ENCODE measurements at places on chromosomes 7 and 10.

DNA sequence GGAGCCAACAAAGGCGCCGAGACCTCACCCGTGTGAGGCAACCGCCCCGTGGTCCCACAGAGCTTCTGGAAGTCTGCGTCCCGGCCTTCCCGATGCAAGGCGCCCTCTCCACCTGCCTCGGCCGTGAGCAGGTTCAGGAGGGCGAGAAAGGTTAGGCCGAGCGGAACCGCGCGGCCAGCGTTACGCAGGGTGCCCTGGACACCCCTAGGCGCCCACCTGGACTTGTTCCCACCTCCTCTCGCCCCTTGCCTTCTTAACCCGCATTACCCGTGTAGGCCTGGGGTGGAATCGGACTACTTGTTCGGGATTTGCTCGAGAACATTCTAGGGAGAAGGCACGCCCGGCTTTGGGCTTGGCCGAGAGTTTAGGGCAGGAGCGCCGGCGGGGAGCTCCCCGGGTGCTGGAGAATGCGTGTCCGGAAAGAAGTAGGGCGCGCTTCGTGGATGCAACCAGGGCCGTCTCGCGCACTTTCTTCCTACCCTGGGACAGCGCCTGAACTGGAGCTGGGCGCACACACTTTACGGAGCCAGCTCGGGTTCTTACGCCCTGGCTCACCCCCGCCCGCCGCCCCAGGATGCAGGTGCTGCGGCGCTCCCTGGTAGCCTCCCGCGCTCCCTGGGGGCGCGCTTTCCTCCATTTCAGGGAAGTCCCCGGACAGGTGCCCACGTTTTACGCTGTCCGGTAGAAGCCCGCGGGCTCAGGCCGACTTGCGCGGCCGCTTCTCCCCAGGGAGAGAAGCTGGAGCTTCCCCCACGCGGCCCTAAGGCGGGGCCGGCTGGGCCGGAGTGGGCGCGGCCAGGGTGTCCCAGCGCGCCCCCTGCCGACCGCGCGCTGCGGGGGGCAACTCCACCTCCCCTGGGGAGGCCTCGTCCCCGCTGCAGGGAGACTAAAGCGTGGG, 74.5 kb downstream of the INSIG1 start:
- no peak for DNase-seq

DNA sequence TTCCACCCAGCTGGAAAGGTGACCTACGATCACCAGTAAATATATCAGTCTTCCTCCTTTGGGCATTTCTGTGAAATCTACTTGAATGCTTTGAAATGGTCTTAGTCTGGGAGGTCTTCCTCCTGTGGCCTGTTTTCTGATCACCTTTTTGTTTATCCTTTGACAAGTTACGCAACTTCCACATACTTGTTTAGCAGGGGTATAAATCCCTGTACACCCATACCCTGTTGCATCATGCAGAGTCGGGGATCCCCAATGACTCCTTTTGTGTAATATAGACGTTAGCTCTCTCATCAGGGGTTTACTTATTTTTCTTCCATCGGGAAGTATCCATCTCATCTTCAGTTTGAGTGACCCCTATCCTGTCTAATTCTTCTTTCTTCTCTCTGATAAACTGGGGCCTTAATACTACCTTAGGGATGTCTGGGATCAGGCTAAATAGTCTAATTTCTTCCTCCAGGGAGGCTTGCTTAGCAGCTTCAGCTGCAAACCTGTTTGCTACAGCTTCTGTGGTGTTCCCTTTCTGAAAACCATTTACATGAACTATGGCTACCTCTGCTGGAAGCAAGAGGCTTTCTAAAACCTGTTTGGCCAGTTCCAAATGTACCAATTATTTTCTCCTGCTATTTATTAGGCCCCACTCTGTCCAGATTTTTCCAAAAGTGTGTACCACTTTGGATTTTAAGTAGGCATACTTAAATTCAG, 25.8 kb downstream of the MAPK8 start:
- no peak for DNase-seq

DNA sequence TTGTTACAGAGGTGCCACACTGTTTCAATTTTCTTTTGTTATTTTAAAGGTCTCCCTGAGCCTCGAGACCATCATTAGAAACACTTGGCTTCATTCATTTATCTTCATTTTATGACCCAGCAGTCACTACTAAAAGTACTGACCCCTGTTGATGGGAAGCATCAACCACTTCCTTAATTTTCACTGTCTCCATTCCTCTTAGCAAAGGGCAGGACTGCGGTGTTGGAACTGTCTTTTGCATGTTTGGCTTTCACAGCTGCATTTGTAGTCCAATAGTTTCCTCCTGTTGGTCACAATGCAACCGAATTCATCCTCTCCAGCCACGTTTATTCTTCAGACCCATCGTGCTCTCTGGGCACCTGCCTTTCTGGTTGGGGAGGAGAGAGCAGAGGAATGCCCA, 46.7 kb upstream of the PDZD8 start:
- DNase-seq: no peak

DNA sequence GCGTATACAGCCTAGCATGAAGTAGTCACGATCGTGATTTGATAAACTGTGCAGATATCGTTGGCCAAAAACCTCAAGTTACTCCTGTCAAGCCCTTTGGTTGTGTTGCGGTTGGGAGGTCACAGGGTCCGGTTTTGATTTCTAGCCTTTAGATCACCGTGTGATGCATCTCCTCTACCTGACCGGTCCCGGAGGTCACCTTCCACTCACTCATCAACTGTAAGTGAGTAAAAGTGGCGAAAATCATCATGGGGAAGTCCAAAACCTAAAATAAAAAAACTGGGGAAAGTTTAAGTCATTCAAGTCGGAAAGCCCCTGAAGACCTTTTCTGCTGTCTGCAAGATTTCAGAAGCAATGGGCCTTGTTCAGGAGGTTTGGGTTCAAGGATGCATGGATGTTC, 62.8 kb downstream of the ADARB2 start:
- DNase-seq: no peak

GRCh38 chr7:39811161-39811614, 138.9 kb upstream of the CDK13 start:
- DNase-seq: no peak

GRCh38 chr7:142711746-142712616, 37.3 kb upstream of the PRSS1 start:
- no peak for DNase-seq

DNA sequence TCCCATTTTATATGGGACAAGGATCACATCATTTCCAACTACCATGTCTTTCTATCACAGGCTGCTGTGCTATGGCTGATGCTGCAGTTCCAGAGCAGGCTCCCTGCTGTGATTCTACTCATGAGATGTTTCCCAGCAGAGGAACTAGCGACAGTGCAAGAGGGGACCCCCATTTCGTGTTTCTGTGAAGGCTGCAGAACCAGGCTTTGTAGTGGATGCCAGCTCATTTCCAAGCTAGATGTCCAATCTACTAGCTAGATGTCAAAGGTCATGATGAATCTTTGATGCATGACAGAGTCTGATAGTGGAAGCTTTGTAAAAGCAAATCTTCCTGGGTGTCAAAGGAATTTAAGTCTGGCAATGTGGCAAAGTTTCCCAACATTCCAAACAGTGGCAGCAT, 21.2 kb upstream of the MYO3A start:
- DNase-seq: no peak

GRCh38 chr10:112826018-112826697, 123.9 kb upstream of the TCF7L2 start:
- no peak for DNase-seq

GRCh38 chr7:21146642-21147423, 281.1 kb upstream of the SP4 start:
- DNase-seq: no peak

DNA sequence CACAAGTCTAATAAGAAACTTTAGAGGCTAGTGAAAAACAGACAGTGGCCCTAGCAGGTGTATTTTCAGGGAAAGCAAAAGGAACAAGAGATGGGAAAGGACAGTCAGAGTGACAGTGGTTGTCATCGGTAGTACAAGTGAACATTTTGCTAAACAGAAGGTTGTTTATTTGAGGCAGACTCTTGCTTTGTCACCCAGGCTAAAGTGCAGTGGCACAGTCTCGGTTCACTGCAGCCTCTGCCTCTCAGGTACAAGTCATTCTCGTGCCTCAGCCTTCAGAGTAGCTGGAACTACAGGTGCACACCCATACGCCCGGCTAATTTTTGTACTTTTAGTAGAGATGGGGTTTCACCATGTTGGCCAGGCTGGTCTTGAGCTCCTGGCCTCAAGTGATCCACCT, 195.8 kb downstream of the RELN start:
- DNase-seq: no peak

DNA sequence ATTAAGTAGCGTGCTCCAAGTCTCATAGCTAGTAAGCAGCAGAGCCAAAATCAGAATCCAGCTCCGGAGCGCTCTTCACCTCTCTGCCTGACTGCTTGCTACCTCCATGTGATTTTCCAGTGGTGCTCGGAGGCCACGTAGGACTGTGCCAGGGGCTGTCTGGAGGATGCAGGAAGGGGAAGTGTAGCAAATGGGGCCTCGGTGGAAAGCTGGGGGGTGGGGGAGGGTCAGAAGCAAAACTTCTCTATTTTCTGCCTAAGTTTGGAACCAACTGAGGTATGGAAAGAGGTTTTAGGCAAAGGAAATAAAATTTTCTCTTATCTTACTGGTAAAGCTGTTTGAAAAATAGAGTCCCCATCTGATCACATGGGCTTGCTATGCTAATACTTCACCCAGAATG, 108.7 kb downstream of the TBXAS1 start:
- no peak for DNase-seq

GRCh38 chr7:130231792-130232191, 24.1 kb downstream of the SSMEM1 start:
- no peak for DNase-seq

DNA sequence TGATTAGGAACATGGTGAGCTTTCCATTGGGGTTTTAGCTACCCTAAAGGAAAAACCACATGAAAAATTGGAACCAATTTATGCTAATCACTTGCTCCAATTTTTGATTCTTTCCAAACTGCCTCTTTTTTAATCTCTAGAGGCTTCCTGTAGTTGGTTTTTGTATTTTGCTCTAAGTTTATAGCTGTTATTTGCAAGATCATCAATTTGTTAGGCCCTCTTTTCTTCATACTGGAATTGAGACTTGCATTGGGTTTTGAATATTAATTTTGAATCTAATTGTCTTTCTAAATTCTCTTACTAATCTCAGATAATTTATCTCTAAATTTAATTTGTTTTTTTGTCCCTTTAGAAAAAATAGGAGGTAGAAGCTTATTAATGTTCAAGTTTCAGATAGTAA, 713.3 kb downstream of the REEP3 start:
- DNase-seq: no peak

GRCh38 chr7:24406789-24407299, 122.9 kb downstream of the NPY start:
- no peak for DNase-seq

DNA sequence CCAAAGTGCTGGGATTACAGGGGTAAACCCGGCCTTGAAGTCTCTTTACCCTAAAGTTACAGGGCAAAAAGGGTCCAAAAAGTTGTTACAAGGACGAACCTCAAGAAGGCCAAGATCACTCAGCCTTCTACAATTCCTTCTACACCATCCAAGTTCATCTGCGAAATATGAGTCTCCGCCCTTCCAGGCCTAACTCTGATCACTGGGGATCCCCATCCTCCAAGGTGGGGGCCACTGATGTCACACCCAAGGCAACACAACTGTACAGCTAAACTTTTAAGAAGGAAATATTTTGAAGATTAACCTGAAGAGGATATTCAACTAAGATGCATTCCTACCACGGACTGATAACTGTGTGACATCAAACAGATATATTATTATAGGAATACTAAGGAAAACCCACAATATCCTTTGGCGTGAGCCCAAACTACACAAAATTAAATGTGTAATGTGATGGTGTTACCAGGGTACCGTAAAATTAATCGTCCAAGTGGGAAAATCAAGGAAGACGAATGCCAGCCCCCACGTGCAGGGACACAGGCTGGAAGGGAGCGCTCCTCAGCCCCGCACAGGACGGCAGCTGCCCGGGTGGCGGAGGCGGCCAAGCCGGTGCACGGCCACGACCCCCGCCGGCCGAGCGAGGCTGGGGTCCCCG, 1.0 kb downstream of the PAXIP1 start:
- DNase-seq: no peak

DNA sequence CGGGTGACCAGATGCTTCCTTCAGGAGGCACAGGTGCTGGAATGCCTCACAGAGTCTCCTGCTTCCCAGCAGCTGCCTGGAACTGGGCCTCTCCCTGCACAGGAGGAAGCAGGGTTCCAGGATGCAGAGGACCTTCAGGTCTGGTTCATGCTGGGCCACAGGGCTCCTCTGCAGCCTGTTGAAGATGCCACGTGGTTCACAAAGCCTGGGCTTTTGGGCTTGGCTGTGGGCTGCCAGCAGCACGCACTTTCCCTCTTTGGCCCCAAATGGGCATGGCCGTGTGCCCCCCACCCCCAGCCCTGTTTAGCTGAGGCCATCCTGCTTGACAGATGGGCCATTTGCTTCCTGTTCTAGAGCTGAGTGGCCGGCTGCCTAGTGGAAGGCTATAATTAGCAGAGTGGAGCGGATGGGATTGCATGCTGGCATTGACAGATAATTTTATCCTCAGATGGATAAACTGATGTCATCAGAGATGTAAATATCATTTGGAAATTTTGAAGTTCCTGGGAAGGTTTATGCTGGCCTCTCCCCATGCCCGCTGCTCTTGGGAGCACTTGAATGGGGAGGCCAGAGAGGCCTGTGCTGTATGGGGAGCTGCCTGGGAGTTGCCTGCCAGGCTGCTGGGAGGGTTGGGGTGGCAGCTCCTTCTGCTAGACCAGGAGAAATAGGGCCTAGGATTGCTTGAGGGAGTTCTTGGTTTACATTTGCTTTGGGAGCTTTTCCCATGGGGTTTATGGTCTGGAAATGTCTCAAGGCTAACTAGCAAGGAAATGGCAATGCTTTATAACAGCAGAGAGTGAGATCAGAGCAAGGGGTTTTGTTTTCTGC, 28.2 kb downstream of the TSPAN15 start:
- peak; percentile 68 for DNase-seq

GRCh38 chr7:29019387-29019786, 61.3 kb upstream of the TRIL start:
- no peak for DNase-seq

DNA sequence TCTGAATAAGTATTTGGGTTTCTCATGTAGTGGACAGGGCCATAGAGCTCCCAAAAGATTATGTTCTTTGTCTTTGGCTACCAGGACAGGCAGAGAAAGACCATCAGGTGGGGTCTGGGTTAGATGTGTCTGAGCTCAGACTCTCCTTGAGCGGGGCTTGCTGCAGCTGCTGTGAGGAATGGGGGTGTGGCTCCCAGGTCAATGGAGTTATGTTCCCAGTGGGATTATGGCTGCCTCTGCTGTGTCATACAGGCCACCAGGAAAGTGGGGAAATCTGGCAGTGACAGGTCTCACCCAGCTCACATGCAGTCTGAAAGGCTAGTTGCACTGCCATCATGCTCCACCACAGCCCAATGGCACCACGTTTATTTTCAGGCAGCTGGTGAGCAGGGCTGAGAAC, 97.0 kb upstream of the FERD3L start:
- DNase-seq: no peak
